CD8-positive, alpha-beta T cell (primary cell): ENCODE measurements at places on chromosomes 2 and 18. TPM values are rescaled to one million over a fixed set of nuclear protein-coding genes. Genes with fewer than 3 reads are reported as not detected.

Gene ADRA2B
- 2.0 TPM for total RNA-seq

DNA sequence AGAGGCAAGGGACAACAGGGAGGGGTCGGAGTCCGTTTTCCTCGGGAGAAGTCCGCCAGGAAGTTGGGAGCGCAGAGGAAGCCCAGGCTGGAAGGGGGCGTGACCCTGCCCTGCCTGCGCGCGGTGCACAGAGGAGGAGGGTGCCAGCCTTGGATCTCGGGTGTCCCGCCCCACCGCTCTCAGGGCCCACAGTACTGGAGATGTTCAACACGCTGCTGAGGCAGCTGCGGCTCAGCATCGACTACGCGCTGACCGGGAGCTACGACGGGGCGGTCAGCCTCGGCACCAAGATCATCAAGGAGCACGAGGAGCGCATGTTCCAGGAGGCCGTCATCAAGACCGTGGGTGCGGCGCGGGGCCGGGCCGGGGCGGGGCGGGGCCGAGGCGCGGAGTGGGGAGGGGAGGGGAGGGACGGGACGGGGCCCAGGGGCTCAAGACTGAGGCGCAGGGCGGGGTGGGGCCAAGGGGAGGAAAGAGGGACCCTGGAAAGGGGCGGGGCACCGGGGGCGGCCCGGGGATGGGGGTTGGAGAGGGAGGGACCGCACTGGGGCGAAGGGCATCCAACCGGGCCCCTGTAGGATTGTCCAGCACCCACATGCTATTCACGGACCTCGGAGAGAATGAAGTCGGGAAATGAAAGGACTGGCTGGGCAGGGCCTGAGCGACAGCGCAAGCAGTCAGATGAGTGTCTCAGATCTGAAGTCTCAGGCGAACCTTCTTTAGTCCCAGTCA is 36.6 kb downstream of the POMC start:
- peak; percentile 27 for DNase-seq

DNA sequence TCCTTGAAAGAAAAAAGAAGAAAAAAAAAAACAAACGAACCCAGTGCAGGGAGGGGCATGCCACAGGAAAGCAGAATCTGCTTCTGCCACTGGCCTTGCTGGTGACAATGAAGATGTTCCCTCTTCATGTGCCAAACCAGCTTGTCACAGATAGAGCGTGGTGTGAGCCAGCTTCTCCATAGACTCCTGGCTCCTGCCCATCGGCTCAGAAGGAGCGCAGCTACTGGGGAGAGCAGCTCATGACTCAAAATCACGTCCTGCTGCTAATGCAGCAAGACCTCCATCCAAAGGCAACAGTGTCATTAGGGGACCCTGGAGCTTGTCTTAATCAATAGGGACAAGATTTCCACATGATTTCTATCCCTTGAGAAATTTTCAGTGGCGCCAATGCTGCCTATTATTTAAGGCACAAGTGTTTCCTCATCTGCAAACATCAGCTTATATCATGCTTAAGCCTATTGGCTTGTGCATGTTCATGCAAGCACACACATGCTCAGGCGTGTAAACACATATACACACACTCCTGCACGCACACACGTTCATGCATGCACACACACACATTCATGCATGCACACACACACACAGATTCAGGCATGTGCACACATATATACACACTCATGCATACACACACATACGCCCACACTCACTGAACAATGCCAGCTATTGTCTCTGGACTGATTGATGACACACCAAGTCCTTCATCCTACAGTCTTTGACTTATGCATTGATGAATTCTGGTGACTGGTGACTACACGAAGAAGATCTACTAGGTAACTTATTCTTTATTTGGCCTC is 682.0 kb upstream of the ID2 start:
- no peak for DNase-seq

DNA sequence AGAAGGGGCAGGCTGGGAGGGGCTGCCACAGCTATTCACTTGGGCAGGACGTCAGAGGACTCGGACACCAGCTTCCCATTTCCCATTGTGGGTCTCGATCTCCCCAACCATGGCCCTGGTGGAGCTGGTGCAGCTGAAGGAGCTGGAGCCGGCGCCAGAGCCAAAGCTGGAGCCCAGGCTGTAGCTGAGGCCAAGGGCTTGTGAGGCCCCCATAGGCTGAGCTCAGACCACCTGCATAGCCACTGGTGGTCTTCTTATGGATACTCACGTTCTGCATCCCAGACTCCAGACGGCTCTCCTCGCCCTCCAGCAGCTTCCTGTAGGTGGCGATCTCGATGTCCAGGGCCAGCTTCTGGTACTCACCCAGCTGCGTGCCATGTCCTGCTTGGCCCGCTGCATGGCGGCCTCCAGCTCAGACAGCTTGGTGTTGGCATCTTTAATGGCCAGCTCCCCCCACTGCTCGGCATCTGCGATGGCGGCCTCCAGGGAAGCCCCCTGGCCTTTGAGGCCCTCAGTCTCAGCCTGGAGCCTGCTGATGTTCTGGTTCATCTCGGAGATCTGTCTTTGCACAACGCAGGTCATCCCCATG is 6.0 kb upstream of the CDK5R2 start:
- no peak for DNase-seq

- DNase-seq: no peak
Measured at GRCh38 chr2:163200741-163201140, 362.2 kb upstream of the KCNH7 start.

GRCh38 chr2:105405291-105405690 is 6.4 kb upstream of the FHL2 start:
- no peak for DNase-seq

- DNase-seq: no peak
Measured at GRCh38 chr2:49616800-49617199, 462.5 kb upstream of the FSHR start.

DNA sequence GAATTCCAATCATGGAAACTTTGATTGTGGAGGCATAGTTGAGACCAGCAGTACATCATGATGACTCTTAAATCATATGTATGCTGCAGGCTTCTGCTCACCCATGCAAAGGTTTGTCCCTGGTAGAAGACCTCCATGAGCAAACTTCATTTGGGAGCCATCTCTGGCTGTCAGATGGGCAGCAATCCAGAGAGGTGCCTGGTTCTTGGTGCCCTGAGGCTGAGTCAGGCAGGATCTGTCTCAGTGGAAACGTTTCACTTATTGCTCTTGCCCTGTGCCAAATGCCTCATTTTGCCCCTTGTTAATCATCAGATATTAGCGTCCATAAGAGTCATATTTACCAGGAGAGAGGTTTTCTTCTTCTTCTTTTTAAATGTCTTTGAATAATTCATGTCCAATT is 151.5 kb upstream of the CELF4 start:
- DNase-seq: no peak

- no peak for DNase-seq
Measured at GRCh38 chr2:229422063-229422462, 151.0 kb upstream of the PID1 start.

- no peak for DNase-seq
Measured at GRCh38 chr18:44450226-44450625, 230.5 kb upstream of the SETBP1 start.

GRCh38 chr2:136114382-136114781 is 3.6 kb downstream of the CXCR4 start:
- DNase-seq: no peak
